ENCODE measurements at places on chromosomes 5 and 9. TPM values are rescaled to one million over a fixed set of nuclear protein-coding genes. Genes with fewer than 3 reads are reported as not detected.

GRCh38 chr9:138101444-138102234 is 224.1 kb downstream of the CACNA1B start:
- H3K4me1 ChIP-seq, result no peaks in the 10 kb centered on the region
- no peak overlapping the region for H3K4me3 ChIP-seq
- no peak overlapping the region for H3K27ac ChIP-seq
- no peaks in the 10 kb centered on the region for H3K27me3 ChIP-seq
- H3K36me3 ChIP-seq, result no peaks in the 10 kb centered on the region

Gene BARHL1
- polyA plus RNA-seq, result not detected

GRCh38 chr5:14258840-14259239 is 115.7 kb downstream of the TRIO start:
- H3K4me1 ChIP-seq, result peaks cover 5% of the 10 kb centered on the region
- no peaks in the 10 kb centered on the region for H3K36me3 ChIP-seq
- H3K4me3 ChIP-seq, result no peak overlapping the region
- DNase-seq, result no peak
- H3K27me3 ChIP-seq, result no peaks in the 10 kb centered on the region

Gene TPPP
- 2.5 TPM for polyA plus RNA-seq

Gene PLAC8L1
- polyA plus RNA-seq, result 0.84 TPM

Gene IL31RA
- polyA plus RNA-seq, result 1.3 TPM

GRCh38 chr9:101860920-101861319 is 122.5 kb upstream of the GRIN3A start:
- no peaks in the 10 kb centered on the region for H3K36me3 ChIP-seq
- no peak for DNase-seq
- H3K27me3 ChIP-seq, result no peaks in the 10 kb centered on the region
- no peak overlapping the region for H3K4me3 ChIP-seq

Gene ACER2
- 1.0 TPM for polyA plus RNA-seq

Gene SLC34A3
- not detected for polyA plus RNA-seq

Gene HRH2
- polyA plus RNA-seq, result 2.3 TPM

GRCh38 chr9:36788534-36788933 is 215.8 kb downstream of the MELK start:
- H3K27me3 ChIP-seq, result no peaks in the 10 kb centered on the region
- DNase-seq, result no peak
- H3K4me1 ChIP-seq, result no peaks in the 10 kb centered on the region
- no peaks in the 10 kb centered on the region for H3K36me3 ChIP-seq

DNA sequence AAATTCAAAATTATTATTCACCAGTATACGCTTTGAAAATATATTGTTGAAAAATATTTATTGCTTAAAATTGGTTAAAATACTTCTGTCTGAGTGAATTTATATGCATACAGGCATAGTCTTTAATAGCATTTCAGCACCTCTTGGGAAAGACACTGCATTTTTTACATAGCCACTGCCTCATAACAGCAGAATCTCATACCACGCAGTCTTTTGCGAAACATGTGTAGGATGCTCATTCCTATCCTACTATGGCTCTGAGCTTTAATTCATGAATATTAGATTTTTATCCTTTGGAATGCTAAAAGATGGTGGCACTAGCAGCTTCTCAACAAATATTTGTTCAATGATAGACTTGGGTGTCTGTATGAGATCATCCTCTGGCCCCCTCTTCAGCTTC is 94.0 kb upstream of the SH3GL2 start:
- DNase-seq, result no peak
- no peak overlapping the region for H3K4me3 ChIP-seq
- H3K4me1 ChIP-seq, result no peaks in the 10 kb centered on the region
- H3K27ac ChIP-seq, result no peak overlapping the region
- no peaks in the 10 kb centered on the region for H3K27me3 ChIP-seq
- H3K36me3 ChIP-seq, result peaks cover 1% of the 10 kb centered on the region

Gene PDGFRB
- polyA plus RNA-seq, result 353 TPM

GRCh38 chr5:124410539-124411488 is 335.6 kb downstream of the ZNF608 start:
- no peak overlapping the region for H3K4me3 ChIP-seq
- H3K36me3 ChIP-seq, result no peaks in the 10 kb centered on the region

Gene TAF11L5
- not detected for polyA plus RNA-seq

Gene C1QTNF2
- 9.4 TPM for polyA plus RNA-seq

DNA sequence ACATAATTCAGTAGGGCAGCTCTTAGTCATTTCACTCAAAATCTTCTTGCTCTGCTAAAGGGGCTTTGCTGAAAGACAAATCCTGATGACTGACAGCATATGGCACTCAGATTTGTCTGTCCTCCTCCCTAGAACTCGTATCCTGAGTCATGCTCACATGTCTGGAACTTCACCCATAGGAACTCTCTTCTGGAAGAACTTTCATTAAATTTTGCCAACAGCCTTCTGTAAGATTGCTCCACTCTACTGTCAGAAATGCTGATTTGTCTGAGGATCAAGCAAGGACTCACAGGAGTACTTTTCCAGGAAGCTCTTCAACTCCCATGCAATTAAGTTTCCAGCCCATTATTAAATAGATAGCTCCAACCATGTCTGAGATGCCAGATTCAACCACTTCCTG is 59.8 kb upstream of the SNX2 start:
- H3K4me1 ChIP-seq, result no peaks in the 10 kb centered on the region
- H3K36me3 ChIP-seq, result no peaks in the 10 kb centered on the region
- H3K27me3 ChIP-seq, result no peaks in the 10 kb centered on the region
- DNase-seq, result no peak

DNA sequence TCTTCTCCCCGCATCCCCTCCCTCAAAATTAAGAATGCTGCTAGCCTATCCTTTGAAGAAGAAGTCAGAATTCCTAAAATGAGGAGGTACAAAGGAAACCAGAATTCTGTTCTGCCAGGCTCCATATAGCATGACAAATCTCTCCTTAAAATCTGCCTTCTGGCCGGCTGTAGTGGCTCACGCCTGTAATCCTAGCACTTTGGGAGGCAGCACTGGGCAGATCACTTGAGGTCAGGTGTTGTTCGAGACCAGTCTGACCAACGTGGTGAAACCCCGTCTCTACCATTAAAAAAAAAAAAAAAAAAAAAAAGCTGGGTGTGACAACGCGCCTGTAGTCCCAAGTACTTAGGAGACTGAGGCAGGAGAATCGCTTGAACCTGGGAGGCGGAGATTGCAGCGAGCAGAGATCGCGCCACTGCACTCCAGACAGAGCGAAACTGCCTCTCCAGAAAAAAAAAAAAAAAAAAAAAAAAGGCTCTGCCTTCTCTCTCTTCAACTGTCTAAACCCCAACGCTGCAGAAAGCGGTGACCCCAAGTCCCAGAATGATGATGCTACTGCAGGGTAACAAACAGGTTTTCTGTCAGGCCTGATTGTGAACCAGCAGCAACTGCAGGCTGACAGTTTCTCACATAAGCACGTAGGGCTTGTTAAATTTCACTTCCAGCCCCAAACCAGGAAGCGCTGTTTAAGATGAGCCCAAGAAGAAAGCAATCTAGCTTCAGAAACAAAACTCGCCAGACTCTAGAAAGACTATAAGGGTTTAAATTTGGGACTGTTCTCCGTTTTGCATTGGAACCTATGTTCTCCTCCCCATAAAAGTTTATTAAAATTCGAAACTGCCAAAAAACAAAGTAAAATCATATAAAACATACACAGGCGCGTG is 963 bp upstream of the CAST start:
- no peaks in the 10 kb centered on the region for H3K4me1 ChIP-seq
- H3K4me3 ChIP-seq, result peak overlapping the region; percentile 62
- no peaks in the 10 kb centered on the region for H3K36me3 ChIP-seq
- H3K27ac ChIP-seq, result peak overlapping the region; percentile 87
- peak; percentile 52 for DNase-seq

DNA sequence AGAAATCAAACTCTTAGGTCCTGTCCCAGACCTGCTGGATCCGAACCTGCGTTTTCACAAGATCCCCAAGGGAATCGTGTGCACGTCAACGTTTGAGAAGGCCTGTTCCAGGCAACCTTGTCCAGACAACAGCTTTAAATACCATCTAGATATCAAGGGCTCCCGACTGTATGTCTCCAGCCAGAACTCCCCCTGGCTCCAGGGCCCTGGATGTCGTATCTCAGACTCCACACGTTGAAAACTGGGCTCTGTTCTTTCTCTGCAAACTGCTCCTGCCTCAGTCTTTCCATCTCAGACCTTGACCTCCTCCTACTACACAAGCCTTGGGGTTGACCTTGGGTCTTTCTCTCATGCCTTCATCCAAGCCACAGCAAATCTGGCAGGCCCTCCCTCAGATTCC is 5.8 kb upstream of the ENG start:
- no peaks in the 10 kb centered on the region for H3K4me1 ChIP-seq
- H3K27ac ChIP-seq, result peak overlapping the region; percentile 9
- DNase-seq, result peak; percentile 73
- no peaks in the 10 kb centered on the region for H3K27me3 ChIP-seq

DNA sequence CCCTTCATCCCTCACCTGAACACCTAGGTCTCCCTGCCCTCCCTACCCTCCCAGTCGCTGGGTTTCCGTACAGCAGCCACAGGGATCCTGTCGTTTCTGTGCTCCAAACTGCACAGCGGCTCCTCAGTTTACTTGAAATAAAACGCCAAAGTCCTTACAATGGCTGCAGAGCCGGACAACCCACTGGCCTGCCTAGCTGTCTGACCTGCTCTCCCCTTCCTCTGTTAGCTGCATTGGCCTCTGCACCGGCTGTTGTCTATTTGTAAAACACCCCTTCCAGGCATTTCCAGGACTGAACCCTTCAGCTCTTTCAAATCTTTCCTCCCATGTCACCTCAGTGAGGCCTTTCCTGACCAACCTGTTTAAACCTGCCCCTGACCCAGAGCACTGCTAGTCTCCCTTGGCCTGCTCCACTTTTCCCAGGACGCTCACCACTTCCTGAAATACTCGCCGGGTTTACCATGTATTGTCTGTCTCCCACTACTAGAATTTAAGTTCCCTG is 9.1 kb upstream of the MGAT1 start:
- no peaks in the 10 kb centered on the region for H3K27me3 ChIP-seq
- DNase-seq, result no peak
- H3K4me3 ChIP-seq, result no peak overlapping the region
- peak overlapping the region; percentile 30 for H3K27ac ChIP-seq

GRCh38 chr5:114427204-114427603 is 65.3 kb downstream of the KCNN2 start:
- H3K36me3 ChIP-seq, result no peaks in the 10 kb centered on the region
- H3K27ac ChIP-seq, result no peak overlapping the region
- no peaks in the 10 kb centered on the region for H3K27me3 ChIP-seq
- H3K4me3 ChIP-seq, result no peak overlapping the region
- H3K4me1 ChIP-seq, result no peaks in the 10 kb centered on the region
- no peak for DNase-seq
